ENCODE measurements at places on chromosomes 7 and 10. TPM values are rescaled to one million over a fixed set of nuclear protein-coding genes. Genes with fewer than 3 reads are reported as not detected.

- DNase-seq = no peak
These were observed 20.4 kb upstream of the TTYH3 start for GRCh38 chr7:2611401-2611800.

- DNase-seq = no peak
These were observed 197.6 kb downstream of the WDR37 start for GRCh38 chr10:1253523-1254353.

DNA sequence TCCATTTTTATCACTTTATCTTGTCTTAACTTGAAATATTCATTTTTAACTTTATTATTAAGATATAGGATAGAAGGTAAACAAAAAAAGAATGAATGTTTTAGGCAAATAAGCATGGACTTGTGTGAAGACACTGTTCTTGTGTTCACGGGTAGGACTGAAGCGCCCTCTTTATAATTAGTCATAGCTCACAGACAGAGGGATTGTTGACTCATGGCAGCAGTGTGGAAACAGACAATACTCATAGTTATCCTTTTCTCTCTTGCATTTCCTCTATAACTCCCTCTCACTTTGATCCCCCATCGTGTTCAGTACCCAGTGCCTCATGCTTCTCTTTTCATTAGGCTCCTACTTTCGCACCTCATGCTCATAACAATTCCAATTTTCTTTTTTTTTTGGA, 731.8 kb downstream of the PHTF2 start:
- DNase-seq = no peak

DNA sequence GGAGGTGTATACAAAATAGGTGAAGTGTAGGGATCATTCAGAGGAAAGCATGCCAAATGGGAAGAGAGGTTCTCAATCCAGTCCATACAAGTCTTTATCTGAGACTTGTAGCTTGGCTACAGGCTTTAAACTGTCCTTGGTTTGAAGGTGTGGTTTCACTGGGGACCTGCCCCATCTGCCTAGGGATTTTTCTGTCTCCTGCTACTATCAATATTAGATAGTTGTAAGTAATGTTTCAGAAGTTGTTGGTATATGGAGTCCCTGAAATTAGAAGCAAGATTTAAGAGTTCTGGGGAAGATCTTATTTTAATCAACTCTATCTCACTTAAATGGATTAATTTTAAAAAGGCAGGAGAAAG, 100.9 kb downstream of the ANKRD7 start:
- no peak for DNase-seq

DNA sequence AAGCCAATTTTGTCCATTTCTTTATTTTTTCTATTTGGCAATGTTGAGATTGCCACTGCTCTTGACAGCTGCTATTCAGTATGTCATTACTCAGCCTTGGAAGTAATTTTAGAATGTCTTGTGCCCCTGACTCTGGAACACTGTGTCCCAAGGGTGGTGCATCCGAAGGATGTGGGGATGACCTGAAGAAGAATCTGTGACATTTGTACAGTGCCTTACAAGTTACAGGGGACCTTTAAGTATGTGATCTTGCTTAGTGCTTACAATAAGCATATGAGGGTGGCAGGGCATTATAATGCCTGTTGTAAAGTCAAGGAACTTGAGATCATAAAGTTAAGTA, 239.5 kb downstream of the REEP3 start:
- DNase-seq = no peak

GRCh38 chr10:126504761-126505112, 116.5 kb upstream of the ADAM12 start:
- DNase-seq = no peak

DNA sequence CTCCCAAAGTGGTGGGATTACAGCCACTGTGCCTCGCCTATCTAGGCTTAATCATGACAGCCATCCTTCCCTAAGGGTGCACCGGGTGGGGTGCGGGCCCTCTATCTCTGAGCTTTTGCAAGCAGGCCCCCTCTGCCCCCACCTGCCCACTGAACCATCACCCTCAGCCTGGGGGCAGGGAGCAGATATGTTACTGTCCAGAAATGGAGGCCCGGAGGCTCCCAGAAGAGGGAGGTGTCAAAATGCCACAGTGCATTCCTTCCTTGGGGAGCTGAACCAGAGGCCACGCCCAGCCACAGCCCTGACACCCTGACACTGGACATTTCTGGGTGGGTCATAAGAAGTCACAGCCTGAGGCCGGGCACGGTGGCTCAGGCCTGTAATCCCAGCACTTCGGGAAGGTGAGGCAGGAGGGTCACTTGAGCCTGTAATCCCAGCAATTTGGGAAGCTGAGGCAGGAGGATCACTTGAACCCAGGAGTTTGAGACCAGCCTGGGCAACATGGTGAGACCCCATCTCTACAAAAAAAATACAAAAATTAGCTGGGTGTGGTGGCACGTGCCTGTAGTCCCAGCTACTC, 129.8 kb upstream of the TNRC18 start:
- DNase-seq = no peak

DNA sequence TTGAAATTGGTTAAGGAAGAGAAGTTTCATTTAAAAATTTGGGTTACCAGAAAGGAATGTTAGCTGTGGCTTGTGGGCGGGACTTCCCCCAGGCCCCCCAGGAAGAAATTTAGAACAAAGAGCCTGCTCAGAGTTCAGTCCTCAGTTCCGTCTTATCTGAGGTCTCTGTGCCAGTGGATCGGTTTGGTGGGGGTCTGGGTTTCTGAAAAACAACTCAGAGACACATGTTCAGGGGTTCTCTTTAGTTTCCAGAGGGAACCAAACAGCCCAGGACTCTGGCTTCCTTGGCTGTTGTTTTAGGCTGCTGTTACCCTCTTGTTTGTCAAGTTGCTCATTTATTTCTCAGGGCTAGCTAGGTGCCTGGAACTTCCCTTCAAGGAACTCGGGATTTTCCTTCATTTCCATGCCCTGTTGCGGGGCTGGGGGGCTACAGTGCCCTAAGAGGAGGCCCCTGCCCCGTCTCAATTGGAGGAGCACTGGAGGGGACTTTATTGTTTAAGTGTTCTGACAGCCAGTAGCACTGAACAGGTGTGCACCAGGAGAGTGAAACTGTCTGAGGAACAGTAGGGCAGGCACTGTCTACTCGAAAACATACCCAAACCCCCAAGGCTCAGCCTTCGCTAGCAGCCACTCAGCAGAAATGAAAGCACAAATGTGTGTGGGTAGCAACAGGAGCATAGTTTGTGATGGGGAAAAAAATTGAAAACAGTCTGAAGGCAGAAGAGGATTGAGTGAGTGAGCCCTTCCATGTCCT, 59.9 kb downstream of the ALOX5 start:
- DNase-seq = no peak

DNA sequence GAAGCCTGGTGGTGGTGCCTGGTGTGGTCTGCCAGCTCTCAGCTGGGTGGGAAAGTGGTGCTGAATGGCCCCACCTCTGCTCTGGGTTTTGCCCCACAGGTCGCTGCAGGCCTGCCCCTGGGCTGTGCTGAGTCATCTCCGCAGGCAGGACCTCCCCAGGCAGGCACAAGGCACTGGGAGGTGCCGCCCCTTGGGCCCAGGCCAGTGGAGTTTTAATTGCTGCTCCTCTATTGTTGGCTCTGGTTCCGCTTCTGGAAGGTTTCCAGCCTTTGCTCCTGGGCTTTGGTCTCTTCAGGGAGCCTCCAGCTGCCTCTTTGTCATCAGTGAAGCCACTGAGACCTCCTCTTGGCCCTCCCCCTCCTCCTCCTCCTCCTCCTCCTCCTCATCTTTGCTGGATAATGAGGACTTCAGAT, 180.3 kb upstream of the GRB10 start:
- no peak for DNase-seq

The CNPY1 gene
- 0.10 TPM for total RNA-seq

The TUBB8 gene
- total RNA-seq = not detected

The FAM20C gene
- total RNA-seq = 11.8 TPM

The VENTX gene
- total RNA-seq = 0.20 TPM

The MAPK8 gene
- total RNA-seq = 51.5 TPM

The NPY4R gene
- total RNA-seq = 0.10 TPM

The KIF11 gene
- 15.1 TPM for total RNA-seq

All from skin of body (tissue), 3 donors.